ENCODE measurements at places on chromosomes 16 and 17.

DNA sequence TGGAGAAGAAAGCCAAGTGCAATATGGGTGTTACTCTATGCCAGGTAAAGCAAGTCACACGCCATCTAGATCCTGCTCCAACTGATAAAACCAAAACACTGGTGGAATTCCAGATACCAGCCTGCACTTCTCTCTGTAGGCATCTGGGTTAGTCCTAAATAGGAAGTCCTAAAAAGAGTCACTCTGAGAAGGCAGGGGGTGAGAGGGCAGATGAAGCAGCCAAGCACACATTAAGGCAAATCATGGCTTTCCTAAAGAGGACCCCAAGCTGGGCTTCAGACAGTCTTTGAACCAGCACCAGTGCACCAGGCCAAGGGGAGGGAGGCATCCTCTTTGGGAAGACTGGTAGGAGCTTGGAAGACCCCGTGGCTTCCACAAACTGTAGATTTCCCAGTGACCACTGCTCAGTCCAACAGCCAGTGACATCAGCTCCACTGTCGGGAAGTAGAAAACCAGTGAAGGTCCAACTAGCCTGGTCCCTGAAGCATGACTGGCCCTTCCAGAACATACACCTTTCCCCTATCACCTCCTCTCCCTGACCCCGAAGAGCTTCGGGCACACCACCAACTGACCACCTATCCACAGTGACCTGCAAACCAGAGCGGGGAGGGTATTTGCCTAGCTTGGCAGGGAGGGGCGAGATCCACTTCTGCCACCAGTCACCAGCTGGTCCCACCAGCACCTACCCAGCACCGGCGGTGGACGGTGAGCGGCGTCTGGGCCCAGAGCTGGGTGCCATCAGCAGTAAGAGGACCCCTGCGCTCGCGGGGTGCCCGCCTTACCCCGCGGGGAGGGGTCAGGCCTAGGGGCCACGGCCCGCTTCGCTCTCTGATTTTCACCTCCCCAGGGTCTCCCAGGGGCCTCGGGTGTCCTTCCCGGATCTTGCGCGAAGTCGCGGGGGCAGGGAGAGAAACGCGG is 1.0 kb downstream of the LITAF start:
- no peak for DNase-seq

- no peak for DNase-seq
Measured at GRCh38 chr17:34177642-34178041, 77.4 kb upstream of the CCL2 start.

DNA sequence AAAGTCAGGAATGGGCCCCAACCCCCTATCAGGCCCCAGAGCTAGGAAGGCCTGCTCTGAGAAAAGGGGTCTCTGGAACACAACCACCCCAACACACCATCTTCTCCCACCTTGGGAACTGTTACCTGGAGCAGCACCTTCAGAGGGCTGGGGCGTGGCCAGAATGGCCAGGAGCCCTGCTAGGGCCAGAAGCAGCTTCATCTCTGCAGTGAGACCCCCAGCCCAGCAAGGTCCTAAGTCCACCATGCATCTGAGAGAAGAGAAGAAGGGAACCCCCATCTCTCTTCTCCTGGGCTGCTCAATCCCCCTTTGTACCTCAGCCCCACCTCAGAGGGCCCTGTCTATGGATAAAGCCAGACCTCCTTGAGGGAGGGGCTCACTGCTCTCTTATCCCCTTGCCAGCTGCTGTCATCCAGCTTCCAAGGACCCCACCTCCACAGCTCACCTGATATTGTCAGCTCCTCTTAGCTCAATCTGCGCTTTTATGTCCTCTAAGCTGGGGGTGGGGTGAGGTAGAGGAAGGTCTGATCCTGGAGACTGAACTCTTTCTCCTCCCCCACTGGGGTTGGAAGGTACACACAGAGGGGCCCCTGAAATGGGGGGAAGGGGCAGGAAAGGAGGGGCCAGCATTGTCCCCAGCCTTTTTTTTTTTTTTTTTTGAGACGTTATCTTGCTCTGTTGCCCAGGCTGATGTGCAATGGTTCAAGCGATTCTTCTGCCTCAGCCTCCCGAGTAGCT is at the start of gene MPO:
Gene MPO (minus strand): TSS at position 456 of the 738 bp plus-strand sequence. CDS start 177 bp downstream, at position 279.
- DNase-seq = no peak

GRCh38 chr17:57761887-57762286 is 16.8 kb upstream of the CCDC182 start:
- DNase-seq = no peak

GRCh38 chr16:53457670-53458069 is 23.4 kb downstream of the RBL2 start:
- DNase-seq = no peak
